CD8-positive, alpha-beta memory T cell (primary cell): ENCODE measurements at places on chromosomes 7 and 10.

DNA sequence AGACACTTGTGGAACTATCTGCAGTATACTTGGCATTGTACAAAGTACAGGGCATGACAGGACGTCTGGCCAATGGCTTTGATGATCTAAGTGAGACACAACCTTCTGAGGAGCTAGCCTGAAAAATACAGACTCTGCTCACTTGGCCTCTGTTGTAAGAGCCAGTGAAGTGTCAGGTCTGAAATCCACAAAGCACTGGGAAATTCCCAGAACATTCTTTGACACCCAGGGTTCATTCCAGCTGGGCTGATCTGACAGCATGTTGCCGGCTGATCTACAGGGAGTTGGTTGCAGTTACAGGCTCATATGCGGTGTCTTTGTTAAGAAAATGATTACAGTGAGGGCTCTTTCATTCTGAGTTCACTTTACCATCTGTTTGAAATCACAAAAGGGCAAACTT, 354.6 kb downstream of the PHF14 start:
- H3K27ac ChIP-seq: no peak overlapping the region
- no peaks in the 10 kb centered on the region for H3K36me3 ChIP-seq
- H3K4me3 ChIP-seq: no peak overlapping the region
- no peak for DNase-seq

- H3K27me3 ChIP-seq: no peaks in the 10 kb centered on the region
- H3K4me1 ChIP-seq: no peaks in the 10 kb centered on the region
- DNase-seq: no peak
Measured at GRCh38 chr7:110724811-110725210, 366.1 kb upstream of the LRRN3 start.

GRCh38 chr7:7018290-7018689, 164.1 kb upstream of the C1GALT1 start:
- no peak overlapping the region for H3K4me3 ChIP-seq
- no peaks in the 10 kb centered on the region for H3K36me3 ChIP-seq

- H3K4me1 ChIP-seq: no peaks in the 10 kb centered on the region
- DNase-seq: no peak
- no peaks in the 10 kb centered on the region for H3K36me3 ChIP-seq
Measured at GRCh38 chr10:32386623-32387260, 39.8 kb upstream of the EPC1 start.

DNA sequence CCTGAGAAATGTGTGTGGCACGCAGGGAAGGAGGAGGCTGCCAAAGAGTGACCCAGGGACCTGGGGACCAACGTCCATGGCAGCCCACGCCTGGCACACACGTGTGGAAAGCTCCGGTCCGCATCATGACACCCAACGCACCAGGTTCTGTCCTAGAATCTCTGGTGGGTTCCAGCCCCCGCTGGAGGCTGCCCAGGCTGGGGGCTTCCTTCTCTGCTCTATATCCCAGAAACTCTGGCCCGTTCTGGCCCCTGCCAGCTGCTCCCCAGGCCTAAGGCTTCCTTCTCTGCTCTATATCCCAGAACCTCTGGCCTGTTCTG, 261.8 kb downstream of the ELFN1 start:
- DNase-seq: no peak

DNA sequence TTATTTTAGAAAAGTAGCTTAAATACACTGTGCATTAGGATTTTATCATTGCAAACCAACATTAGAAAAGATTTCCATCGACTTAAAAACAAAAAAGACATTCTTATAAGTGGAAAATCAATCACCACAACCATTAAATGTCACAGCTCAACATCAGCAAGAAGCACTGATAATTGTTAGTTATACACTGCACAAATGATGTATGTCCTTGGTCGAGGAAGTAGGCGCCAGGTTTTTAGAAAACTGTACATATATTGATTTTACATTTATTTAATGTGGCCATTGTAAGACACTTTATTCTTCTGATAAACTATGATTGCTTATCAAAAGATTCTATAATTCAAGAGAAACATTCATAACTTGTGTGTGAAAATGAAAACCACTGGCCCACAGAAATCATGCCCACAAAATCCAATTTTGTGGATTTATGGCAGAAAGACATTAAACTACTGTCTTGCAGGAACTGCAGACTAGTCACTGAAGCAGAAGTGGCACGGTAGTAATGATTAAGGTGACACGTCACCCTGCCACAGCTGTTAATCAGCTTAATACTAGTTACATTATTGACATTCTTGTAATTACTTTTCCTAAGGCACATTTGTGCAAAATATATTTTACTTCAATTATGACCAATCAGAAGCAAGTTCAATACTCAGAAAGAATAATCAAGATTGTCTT, 79.4 kb downstream of the VPS41 start:
- H3K27ac ChIP-seq: no peak overlapping the region
- no peak overlapping the region for H3K4me3 ChIP-seq
- H3K27me3 ChIP-seq: no peaks in the 10 kb centered on the region
- H3K36me3 ChIP-seq: no peaks in the 10 kb centered on the region
- H3K4me1 ChIP-seq: no peaks in the 10 kb centered on the region
- no peak for DNase-seq

DNA sequence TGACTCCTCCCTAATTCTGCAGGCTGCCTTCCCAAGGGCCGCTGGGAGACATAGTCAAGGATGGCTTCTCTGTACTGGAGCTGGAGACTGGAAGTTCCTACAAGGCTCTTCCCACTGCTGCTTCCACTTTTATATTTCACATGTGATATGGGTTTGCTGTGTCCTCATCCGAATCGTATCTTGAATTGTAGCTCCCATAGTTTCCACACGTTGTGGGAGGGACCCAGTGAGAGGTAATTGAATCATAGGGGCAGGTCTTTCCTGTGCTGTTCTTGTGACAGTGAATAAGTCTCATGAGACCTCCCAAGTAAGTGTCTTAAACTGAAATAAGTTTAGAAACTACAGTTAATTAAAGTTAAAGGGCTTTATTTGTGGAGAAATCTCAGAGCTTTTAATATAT, 47.0 kb upstream of the BICC1 start:
- no peaks in the 10 kb centered on the region for H3K36me3 ChIP-seq
- H3K4me3 ChIP-seq: no peak overlapping the region
- no peaks in the 10 kb centered on the region for H3K27me3 ChIP-seq
